ENCODE measurements at places on chromosomes 4 and X. TPM values are rescaled to one million over a fixed set of nuclear protein-coding genes. Genes with fewer than 3 reads are reported as not detected.
A peak's percentile ranks its signal among the peaks of the same experiment; 100 is the strongest.

GRCh38 chr4:20137176-20137575, 114.5 kb upstream of the SLIT2 start:
- no peak for DNase-seq

DNA sequence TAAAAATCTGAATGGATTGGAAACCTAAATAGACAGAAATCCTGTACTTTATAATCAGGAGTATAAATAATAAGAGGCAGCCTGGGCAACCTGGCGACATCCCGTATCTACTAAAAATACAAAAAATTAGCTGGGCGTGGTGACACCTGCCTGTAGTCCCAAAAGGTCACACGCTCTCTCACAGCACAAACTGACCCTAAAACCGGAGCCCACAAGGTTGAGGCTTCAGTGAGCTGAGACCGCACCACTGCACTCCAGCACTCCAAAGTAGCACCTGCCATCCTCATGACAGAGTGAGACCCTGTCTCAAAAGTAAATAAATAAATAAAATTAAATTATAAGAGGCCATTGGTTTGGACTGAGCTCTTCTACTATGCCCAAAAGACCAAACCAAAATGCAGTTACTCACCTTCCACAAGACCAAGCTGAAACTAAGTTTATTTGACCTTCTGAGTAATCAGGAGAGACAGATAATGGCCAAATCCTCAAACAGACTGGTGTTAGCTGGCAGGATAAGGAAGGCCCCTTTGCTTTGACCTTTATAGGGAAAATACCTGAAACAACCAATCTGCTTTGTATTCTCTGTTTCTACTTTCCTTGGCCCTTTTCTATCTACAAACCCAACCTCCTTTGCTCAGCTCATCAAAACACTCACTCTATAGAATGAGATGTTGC, 3.2 kb upstream of the GRSF1 start:
- no peak for DNase-seq

DNA sequence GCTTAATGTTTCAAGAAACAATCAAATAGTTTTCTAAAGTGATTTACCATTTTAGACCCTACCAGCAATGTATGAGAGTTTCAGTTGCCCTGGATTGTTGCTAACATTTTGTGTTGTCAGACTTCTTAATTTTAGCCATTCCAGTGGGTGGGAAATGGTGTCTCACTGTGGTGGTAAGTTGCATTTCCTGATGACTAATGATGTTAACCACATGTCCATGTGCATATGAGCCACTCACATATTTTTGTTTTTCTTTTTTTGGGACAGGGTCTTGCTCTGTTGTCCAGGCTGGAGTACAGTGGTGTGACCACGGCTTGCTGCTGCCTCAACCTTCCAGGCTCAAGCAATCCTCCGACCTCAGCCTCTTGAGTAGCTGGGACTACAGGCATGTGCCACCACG, 48.3 kb downstream of the MED28 start:
- no peak for DNase-seq

GRCh38 chr4:100898844-100899243, 381.0 kb upstream of the EMCN start:
- DNase-seq, result no peak

DNA sequence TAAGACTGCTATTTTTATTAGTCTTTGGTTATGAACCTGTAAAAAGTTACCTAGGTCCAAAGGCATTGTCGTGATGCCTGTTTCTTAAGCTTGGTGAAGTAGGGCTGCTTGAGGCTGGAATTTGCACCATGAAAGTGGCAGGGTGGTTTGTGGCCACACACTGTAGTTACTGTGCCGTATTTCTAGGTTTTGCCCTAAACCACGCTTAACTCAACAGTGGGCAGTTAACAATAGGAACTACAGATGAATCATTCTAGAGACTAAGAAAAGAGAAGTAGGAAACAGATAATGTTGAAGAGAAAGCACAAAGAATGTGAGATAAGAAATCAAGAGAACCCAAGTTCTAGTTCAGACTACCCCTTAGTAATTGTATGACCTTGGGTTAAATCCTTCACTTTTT, 11.5 kb downstream of the ETNPPL start:
- DNase-seq, result no peak

GRCh38 chr4:71307729-71308128, 31.1 kb upstream of the SLC4A4 start:
- DNase-seq, result no peak

- DNase-seq, result no peak
Observed at GRCh38 chr4:102625232-102625930, 124.2 kb downstream of the NFKB1 start.

GRCh38 chrX:53456254-53456653, 22.1 kb upstream of the HSD17B10 start:
- DNase-seq, result no peak

DNA sequence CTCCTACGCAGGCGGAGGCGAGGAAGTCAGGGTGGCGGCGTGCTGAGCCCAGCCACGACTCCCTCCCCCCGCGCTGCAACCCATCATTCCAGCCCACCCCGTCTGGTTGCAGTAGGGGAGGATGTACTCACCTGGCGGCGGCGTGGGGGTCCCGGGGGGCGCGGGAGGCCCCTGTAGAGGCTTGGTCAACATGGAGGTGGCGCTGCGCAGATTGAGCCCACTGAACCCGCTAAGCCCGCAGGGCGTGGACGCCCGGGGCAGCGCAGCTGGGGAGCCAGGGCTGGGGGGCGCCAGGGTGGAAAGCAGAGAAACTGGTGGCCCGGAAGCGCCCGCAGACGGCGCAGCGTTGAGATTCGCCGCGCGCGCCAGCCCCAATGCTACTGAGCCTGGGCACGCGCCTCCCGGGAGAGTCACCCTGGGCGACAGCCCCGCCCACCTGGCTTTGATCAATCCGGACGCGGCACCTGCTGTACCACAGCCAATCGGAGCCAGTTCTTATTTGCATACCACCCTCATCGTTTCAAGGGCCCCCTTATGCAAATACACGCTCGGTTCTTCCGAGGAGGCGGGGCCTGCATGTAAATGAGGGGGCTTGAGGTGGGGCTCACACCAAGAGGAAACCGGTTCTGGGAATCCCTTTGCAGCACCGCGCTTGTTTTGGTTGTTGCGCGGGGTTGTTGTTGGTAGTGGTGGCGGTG, at the start of gene PIM2:
Gene PIM2, minus strand, starts transcription at position 382 of the 698 bp plus-strand sequence. Its CDS starts 190 bp downstream, at position 192.
- DNase-seq, result peak; percentile 94

DNA sequence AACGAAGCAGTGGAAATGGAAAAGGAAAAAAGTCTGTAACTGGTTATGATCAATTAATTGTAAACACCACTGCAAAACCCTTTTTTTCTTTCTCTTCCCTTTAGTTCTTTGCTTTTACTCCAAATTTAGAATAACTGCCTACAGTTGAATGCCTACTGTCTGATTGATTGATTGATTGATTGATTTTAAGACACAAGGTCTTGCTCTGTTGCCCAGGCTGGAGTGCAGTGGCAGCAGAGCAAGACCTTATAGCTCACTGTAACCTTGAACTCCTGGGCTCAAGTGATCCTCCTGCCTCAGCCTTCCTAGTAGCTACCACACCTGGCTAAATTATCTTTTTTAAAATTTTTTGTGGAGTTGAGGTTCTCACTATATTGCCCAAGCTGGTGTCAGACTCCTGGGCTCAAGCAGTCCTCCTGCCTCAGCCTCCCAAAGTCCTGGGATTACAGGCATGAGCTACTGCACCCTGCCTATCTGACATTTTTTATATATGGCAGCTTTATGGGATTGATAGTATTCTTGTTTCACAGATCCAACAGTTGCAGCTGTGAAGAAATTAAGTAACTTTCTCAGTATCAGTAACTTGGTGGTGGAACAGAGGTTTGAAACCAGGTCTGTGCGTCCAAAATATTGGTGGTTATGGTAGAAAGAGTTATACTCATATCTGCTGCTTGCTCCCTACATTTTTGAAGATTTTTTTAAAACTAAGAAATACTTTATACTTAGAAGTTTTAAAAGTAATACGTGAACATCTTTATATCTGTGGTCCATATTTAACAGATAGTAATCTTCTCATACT, 12.4 kb downstream of the UBE2K start:
- no peak for DNase-seq

Gene GLUD2
- 2.7 TPM for total RNA-seq

Gene MAOB
- total RNA-seq, result 3.1 TPM

Gene GPR143
- 1.9 TPM for total RNA-seq

Gene TLR8
- 0.08 TPM for total RNA-seq
